GM12892 (cell line): ENCODE measurements at places on chromosomes 11 and 22.
A peak's percentile ranks its signal among the peaks of the same experiment; 100 is the strongest.

- no peak for DNase-seq
Measured at GRCh38 chr22:38115423-38116205, 5.1 kb upstream of the BAIAP2L2 start.

DNA sequence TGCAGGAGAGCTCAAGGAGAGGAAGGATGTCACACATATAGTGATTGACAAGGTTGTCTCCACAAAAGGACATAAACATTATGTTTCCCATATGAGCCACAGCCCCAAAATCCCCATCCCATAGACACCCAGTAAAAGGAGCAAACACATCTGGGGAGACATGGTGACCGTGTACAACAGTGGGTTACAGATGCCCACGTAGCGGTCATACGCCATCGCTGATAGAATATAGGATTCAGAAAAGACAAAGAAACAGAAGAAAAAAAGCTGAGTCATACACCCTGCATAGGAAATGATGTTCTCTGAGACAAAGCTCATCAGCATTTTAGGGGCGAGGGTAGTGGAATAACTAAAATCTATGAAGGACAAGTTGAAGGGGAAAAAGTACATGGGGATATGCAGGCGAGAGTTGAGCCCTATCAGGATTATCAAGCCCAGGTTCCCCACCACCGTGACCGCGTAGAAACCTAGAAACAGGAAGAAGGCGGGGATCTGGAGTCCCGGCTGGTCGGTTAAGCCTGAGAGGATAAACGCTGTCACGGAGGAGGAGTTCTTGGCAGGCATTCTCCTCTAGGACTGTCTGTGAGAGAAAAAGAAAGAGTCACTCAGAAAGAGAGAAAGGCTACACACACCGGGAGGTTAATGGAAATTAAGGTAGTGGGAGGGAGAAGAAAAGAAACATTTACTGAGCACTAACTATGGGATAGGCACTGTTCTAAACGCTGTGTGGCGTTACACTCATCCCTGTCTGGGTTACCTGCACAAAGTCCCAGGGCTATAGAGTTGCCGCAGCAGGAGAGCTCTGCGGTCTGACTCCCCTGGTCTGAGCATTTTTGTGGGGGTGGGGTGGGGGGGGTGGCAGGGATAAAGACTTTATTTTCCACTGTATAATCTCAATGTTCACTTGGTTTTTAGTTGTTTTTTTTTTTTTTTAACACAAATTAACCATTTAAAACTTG, 36.1 kb upstream of the OR8B8 start:
- DNase-seq = no peak

- no peak for DNase-seq
Measured at GRCh38 chr22:33873666-33874065, 46.6 kb downstream of the LARGE1 start.

DNA sequence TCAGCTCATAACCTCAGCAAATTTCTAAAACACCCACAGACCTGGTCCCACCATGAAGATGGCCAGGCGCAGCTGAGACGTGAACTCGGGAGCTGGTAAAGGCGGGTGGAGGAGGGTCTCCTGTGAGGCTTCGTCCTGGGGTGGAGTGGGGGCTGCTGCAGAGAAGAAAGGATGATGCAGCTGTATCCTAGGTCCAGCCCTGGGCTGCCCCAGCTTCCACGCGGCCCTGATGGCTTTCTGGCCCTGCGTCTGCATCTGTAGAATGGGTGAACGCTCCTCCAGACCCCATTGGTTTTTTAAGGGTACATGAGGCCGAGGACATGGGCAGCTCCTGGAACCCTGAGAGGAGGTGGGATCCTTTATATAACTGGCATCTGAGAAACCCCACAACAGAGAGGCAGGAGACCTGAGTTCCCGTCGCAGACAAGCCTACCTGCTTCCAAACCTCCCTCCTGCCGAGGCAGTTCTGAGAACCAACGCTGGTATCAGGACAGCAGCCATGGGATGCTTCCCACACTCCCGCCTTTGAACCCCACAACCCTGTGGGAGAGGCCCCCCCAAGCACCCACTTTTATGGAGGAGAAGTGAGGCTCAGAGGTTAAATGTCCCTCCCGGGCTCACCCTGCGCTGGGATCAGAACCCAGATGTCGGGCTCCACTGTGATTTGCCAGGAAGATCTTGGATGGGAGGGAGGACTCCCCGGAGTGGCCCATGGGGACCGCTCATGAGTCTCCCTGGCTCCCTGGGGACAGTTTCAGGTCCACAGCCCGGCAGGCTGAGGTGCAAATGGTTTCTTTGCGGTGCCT, 55.2 kb upstream of the FGF3 start:
- no peak for DNase-seq

GRCh38 chr11:79561496-79561895, 120.7 kb upstream of the TENM4 start:
- DNase-seq = no peak

GRCh38 chr11:27673979-27674663, 26.1 kb downstream of the BDNF start:
- no peak for DNase-seq

- DNase-seq = no peak
Measured at GRCh38 chr11:128890543-128891368, at the start of gene KCNJ5. TSS of gene KCNJ5 (plus strand) at chr11:128891356. CDS start at chr11:128911274, 19,918 bp downstream.

DNA sequence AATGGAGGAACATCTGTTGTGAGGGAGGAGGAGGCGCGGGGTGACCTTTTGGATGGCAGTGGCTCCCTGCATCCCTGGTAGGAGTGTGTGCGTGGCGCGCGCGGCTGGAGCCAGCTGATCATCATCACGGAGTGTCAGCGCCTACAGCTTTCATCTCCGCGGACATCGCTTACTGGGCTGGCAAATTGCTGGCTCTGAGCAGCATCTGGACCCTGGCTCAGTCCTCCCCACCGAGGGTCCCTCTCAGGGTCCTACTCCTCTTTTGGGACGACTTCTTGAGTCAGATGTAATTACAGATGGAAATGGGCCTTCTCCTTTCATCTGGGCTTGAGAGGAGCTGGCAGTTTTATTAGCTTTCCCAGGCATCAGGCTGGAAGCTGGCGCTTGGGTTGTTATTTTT, 85.3 kb downstream of the CACNA1I start:
- DNase-seq = no peak

DNA sequence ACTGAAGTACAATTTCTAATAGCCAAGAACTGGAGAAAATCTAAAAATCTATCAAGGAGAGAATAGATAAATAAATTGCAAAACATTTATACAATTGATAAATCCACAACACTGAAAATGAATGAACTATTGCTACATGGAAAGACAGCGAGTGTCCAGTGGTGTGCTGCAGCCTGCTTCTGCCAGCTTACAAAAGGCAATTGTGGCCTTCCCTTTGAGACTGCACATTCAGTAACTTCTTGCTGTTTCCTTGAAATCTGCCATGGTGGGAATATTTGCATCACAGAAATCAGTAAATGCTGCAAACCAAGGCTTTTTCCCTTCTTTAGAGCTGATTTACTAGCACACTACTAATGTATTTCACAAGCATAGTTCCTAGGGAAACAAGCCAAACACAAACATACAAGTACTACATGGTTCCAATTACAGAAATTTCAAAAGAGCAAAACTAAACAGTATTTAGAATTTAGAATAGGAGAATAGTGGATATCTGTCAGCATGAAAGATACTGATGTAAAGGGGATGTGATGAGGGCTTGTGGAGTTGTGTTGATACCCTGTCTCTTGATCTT, 76.9 kb upstream of the TRIM77 start:
- DNase-seq = no peak

DNA sequence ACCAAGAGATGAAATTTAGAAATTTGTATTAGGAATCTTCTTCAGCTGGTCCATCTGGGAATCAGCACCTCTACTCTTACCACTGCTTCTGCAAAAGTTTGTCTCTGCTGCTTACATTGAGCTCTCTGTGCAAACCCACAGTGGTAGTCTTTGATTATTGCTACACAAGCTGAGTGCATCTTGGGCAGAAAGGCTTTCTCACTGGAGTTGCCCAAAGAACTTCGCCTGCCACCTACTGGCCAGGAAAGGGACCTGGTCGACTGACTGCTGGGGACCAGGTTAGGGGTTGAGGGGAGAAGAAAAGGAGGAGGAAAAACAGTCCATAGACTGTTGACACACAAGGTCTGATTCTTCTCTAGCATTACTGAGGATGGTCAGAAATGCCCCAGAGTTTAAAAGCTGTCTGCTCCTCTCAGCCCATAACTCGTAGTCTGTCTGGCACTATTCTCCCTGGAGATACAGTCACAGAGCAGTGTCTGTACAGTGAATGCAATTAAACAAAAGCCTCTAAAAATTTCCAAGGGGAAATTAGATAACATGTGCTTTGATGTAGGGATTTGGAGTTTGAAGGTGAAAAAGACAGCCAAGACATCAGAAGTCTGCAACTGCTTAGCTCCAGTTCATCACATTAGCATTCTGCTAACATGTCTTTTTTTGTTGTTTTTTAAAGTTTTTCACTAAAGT, 215.0 kb upstream of the CTSC start:
- peak; percentile 1 for DNase-seq

DNA sequence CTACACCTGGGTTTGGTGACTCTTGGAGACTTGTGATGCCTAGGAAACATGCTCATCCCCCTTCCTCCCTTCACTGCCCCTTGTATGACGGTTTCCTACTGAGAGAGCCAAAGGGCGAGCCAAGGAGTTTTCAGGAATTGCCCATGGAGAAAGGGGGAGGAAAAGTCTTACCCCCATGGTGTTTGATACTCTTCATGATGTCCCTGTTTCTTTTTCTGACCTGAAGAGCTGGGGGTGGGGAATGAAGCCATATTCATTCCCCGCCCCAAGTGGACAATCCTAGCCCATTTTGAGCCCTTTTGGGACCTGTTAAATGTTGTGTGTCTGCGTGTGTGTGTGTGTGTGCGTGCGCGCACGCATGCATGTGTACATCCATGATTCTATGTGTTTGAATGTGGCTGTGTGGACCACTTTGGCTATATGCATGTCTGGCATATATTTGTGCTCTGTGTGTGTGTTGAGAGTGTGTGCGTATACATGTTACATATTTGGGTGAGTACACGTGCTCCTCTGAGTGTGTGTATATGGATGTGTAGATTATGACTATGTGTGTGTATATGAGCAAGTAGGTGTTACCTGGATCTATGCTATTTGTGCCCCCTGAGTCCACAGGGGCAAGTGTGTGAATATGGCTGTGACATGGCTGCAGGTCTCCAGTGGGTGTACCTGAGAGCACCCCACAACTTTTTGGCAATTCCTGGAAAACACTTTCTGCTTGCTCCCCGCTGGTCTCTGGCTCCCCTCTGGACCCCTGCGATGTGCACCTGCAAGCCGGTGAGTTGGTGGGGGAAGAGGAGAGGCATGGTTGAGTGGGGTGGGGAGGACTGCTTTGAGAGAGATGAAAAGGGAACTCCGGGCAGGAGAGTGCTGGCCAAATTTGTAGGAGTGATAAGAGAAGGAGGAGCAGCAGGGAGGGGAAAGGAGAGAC, 24.6 kb downstream of the OTOG start:
- no peak for DNase-seq

DNA sequence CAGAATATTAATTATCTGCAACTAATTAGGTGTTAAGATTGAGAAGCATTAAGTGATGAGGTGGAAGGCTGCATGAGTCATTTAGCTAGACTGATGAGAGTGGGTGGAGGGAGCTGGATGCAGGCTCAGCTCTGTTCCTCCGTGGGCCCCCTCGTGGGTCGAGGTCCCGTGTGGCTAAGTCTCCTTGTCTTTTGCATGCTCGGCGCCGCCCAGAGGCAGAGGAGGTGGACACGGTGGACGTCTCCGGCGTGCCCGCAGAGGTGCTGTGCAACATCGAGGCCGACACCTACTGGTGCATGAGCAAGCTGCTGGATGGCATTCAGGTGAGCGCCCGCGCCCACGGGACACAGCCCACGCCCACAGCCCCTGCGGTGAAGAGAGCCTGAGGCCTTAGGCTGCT, 211.6 kb downstream of the TBC1D22A start:
- DNase-seq = no peak

DNA sequence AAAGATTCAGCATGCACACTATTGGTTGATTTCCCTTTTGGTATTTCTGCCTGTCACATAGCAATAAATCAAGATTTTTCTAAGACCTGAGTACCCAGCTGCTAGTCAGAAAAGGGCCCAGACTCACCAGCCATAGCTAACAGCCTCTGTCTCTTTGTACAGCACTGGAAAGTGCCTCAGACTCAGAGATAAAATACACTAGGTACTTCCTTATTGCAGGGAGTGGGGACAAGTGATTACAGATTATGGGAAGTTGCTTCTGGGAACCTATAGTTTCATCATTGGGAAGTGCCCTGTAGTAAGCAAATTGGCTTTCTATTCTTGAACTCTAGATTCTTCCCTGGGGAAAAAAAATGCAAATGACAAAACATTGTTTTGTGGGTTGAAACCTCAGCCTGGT, at the start of gene CASP5:
CASP5 (minus strand) TSS at position 166 of the 400 bp plus-strand sequence; CDS start at position 134, 32 bp downstream.
- DNase-seq = no peak

DNA sequence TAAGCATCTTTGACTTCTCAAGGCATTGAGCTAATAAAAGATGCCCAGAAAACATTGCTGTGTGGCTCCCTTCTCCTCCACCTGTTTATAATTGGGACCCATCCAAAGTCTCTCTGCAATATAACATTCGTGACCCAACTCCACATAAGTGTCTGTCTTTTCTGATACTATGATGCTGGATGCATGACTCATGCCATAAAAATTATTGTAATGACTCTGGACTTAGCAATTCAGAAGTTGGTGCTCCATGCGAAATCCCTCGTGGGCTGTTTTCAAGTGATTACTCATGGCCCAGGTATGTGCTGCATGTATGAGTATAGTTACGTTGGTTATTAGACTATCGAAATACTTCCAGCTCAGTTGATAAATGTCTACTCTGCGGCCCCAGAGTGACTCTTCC, 11.7 kb downstream of the FJX1 start:
- no peak for DNase-seq

- DNase-seq = no peak
Measured at GRCh38 chr11:86490582-86490981, 115.9 kb downstream of the CCDC81 start.

DNA sequence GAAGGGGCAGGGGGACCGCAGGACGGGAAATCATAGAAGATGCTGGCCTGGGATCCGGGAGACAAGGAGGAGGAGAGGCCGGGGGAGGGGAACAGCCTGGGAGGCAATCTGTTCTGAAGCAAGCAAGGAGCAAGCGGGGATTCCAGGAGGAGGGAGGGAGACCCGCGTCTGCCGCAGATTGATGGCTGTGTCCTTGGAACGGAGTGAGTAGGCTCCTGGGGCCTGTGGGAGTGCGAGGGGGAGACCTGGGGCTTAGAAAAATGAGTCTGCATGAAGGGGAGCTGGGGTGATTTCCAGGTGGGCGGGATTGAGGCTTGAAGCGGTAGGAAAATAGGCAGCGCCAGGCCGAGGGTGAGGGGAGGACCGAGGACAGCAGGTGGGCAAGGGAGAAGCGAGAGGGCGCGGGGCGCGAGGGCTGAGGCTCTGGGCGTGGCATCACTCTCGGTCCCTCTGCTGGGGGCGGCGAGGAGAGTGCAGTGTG, 1.6 kb upstream of the LRRC55 start:
- no peak for DNase-seq
